ENCODE measurements at places on chromosomes 7 and 10.

DNA sequence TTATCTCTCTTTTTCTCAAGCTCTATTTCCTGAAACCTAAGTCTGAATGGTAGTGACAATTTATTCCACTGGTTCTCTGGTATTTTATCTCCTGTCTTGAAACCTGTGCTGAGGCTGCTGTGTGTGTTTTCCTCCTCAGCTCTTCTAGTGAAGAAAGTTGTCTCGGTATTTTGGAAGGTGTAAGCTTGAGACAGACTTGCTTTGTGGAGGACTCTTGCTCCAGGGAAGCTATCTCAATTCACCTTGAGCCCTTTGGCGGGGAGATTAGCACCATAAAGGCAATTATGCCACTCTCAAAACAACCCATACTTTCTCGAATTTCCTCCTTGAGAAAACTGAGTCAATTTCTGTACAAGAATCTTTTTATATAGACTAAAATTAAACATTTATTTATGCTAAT lies 141.6 kb downstream of the THSD7A start:
- no peak for DNase-seq

DNA sequence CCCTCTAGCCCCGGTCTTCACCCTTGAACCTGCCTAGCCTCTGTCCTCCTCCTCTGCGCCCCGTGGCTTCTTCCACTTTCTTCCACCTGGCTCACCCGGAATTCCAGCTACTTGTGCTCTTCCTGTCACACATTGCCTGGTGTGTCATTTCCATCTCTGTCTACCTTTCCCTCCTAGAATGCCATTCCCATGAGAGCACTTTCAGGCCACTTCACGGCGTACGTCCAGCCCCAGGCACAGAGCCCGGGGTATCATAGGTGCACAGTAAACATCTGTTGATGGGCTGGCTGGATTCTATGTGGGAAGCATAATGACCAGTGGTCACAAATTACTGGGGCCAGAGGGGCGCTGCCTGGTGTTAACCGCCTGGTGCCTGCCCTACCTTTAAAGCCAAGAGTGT lies 161.3 kb downstream of the CUX1 start:
- DNase-seq: no peak

DNA sequence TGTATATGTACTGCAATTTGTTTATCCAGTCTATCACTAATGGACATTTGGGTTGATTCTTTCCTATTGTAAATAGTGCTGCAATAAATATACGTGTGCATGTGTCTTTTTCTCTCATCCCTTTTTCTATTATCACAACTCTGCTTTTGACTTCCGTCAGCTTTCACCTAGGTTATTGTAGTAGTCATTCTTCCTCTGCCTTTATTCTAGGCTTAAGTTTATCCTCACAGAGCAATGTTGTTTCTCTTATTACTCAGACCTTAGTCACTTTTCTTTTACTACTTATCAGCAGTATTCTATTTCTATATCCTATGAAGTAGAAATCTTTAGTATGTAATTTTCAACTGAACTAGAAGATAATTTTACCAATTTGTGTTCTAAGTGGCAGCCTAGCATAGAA lies 175.3 kb upstream of the SEMA3E start:
- no peak for DNase-seq

GRCh38 chr10:78053211-78053868 lies 19.7 kb downstream of the RPS24 start:
- DNase-seq: no peak

DNA sequence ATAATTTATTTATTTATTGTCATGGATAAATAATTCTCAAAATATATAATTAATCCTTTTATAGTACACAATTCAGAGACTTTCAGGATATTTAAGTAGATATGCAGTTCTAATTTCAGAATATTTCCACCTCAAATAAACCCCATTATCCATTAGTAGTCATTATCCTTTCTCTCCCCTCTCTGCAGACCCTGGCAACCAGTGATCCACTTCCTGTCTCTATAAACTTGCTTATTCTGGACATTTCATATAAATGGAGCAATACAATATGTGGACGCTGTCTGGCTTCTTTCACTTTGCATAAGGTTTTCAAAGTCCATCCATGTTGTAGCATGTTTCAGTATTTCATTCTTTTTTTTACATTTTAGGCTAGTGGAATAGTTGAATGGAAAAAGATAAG lies 230.2 kb downstream of the FZD1 start:
- no peak for DNase-seq

GRCh38 chr7:48298779-48299178 lies 127.5 kb downstream of the ABCA13 start:
- DNase-seq: no peak

- DNase-seq: no peak
Measured at GRCh38 chr10:95518455-95519452, 42.4 kb downstream of the SORBS1 start.

- DNase-seq: no peak
Measured at GRCh38 chr10:128422190-128422589, 296.0 kb upstream of the MKI67 start.

GRCh38 chr7:86222806-86223205 lies 420.9 kb upstream of the GRM3 start:
- no peak for DNase-seq
